Cortex of kidney (tissue), 1 donor: ENCODE measurements at places on chromosomes 16 and 17.

GRCh38 chr16:48541108-48541786, 68.7 kb downstream of the N4BP1 start:
- no peak for DNase-seq

GRCh38 chr16:70589998-70590471, 56.3 kb upstream of the IL34 start:
- DNase-seq = no peak

DNA sequence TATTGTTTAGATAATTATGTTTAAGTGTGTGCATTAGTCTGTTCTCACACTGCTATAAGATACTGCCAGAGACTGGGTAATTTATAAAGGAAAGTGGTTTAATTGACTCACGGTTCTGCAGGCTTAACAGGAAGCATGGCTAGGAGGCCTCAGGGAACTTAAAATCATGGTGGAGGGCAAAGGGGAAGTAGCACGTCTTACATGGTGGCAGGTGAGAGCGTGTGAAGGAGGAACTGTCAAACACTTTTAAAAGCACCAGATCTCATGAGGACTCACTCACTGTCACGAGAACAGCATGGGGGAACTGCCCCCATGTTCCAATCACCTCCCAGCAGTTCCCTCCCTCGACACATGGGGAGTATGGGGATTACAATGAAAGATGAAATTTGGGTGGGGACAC, 203.5 kb upstream of the GOT2 start:
- no peak for DNase-seq

GRCh38 chr16:15967655-15968315, 18.4 kb downstream of the ABCC1 start:
- no peak for DNase-seq

DNA sequence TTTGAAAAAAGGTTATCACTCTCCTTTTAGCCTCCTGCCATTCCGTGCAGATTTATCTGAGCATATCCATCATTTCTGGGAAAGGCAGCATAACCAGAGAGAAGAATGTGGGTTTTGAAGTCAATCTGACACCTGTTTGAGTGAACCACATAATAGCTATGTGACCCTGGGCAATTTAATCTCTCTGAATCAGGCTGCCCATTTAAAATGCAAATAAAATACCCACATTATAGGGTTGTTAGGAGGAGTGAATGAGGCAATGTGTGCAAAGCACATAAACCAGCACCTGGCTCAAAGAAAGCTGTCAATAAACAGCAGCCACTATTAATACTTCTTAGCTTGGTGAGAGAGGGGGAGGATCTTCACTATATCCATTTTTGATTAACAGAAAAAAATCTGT, 88.0 kb downstream of the CACNG1 start:
- no peak for DNase-seq

DNA sequence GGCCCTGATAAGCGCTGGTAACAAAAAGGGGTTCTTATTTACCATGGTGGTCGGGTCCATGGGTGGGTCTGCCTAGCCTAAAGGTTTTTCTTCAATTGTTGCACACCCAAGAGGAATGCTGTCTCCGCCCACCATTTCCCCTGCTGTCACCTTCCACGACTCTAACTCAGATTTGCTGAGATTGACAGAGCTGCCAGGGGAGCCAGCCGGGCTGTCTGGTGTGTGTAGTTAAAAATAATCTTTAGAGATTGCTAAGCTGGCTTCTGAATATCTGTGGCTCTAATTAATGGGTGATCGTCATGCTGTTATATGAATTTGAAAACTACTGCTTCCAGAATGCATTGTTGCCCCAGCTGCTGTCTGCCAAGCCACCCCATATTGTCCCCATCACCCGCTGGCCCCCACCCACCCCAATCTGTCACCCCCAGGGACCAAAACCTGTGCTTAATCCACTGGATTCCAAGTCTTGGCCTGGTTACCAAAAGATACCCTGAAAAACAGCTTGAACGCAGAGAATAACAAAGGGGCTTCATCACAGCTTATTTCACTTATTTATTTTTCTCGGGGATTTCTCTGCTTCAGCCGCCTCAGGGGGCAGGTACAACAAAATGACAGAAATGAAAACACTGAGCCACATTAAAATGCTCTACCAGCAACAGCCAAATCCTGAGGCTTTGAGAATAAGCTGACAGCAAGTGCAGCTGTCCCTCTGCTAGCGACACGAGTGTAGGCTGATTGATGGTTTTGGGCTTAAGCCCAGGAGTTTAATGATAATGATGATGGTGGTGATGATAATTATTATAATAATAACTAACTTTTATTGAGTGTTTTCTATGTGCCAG, 46.1 kb upstream of the NLK start:
- DNase-seq = no peak

- no peak for DNase-seq
Observed at GRCh38 chr17:37674511-37674910, 31.3 kb upstream of the DDX52 start.

DNA sequence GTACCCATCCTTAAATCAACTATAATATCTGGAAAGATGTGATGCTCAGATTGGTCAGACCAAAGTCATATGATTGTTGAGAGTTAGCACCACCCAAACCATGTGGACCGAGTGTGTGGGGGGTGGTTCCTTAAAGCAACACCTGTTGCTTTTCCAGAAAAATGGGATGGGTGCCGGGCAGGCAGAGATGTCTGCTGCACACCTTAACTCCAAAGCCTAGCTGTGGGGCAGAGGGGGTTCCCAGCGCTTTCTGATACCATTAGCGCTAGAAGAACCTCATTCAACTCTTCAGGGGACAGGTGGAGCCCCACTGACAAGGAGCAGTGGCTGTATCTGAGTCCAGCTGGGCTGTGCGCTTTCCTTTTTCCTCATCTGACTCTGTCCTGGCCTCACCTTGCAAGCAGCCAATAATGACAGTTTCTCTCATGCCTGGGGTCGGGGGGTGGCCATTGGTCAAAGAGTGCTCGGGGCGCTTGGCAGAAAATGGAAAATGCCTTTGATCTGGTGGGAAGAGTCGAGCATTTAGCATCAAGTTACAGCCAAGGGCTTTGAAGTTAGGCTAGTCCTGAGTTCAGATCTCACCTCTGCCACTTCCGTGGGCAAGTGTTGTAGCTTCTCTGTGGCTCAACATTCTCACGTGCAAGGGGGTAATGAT, 82.6 kb downstream of the IRX3 start:
- DNase-seq = no peak

- no peak for DNase-seq
Observed at GRCh38 chr17:71527311-71527710, 593.5 kb upstream of the SOX9 start.

- no peak for DNase-seq
Observed at GRCh38 chr16:3042376-3042775, 4.0 kb upstream of the MMP25 start.

DNA sequence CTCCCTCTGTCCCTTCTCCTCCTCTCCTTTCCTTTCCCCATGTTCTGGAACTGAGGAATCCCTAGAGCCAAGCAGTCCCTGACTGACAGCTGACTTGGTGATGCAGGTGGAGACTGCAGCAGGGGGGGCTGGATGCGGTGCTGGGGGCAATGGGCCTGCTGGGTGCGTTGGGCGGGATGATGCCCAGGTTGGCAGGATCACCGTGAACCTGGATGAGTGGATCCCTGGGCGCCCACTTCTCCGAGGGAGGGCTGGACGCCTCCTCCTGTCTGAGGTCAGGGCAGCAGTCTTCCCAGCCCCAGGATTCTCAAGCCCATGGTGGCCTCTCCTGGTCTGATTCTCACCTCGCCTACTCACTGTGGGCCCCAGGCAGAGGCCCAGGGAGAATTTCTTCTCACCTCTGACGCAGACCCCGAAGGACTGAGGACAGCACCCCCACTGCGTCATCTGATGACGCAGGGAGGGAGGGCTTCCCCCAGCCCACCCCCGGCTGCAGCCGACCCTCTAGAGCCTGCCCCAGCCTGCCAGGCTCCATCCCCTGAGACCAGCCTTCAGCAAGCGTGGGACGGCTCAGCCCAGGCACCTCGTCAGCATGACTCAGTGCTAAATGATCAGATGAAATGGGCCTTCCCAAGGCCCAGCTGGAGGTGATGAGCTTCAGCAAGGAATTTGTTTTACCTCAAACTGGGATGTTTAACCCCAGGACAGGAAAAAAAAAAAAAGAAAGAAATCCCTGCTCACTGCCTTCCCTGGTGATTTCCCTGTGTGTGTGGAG, 188.0 kb upstream of the TNRC6C start:
- DNase-seq = no peak

DNA sequence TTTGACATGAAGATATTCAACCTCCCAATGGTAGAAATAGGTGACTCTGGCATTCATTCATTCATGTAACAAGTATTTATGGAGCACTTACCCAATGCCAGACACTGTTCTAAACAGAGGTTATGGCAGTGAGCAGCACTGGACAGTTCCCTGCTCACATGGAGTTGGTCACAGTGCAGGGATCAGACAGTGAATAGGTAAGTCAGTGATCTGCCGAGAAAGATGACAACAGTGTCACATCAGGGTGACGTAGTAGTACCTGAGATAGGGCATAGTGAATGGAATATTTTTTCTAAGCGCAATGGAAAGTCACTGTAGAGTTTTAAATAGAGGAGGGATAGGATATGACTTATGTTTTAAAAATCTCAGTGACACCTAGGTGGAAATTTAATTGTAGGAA, 791.4 kb upstream of the RBFOX1 start:
- DNase-seq = no peak

DNA sequence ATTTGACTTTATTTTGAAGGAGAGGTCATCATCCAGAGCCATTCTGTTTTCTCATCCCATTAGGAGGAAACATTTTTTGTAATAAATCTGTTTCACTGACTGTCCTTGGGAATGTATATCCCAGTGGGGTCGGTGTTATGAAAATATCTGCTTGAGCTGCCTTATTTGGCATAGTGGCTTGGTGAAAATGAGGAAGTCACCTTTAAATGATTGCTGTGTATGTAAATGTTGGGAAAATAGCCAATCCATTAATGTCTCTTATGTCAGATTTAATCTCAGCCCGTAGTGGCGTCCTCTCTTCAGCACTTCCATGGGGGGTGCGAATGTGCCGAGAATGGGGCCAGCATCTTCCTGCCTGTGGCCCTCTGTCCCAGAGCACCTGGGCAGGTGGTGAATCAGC, 57.6 kb downstream of the BANP start:
- no peak for DNase-seq

GRCh38 chr16:3468501-3468900, 25.0 kb downstream of the NAA60 start:
- no peak for DNase-seq

DNA sequence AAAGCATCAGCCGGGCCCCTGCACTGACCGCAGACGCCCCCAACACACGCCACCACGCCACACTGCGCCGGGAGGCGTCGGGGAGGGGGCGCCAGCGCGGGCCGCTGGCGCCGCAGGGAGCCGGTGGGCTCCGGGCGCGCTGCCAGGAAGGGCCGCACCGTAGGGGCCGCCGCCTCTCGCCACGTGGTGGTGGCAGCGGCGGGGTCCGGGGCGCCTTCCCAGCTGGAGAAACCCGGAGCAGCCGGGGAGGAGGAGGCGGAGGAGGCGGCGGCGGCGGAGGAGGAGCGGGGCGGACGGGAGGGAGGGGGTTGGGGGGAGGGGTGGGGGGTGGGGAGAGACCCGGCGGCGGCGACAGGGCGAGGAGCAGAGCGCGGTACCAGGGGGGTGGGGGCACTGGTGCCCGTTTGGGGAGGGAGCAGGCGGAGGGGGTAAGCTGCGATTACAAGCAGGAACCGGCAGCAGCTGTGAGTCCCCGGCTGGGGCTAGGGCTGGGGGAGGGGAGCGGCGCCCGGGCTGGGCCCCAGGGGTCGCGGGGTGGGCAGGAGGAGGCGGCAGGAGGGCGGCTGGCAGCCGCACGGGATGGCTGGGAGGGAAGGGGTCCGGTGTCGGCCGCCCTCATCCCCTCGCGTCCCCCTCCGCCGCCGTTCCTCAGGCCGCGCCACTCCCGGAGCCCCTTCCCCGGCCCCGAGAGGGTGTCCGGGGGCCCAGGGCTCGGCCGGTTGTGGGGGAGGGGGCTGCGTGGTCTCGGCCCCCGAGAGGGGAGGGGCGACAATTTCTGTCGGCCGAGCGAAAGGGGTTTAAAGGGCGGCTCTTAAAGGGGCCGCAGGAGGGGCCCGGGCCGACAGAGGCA, at the start of gene TBKBP1:
Gene TBKBP1, plus strand, starts transcription at position 431 of the 850 bp plus-strand sequence. CDS start 1,952 bp downstream, outside the sequence.
- no peak for DNase-seq

DNA sequence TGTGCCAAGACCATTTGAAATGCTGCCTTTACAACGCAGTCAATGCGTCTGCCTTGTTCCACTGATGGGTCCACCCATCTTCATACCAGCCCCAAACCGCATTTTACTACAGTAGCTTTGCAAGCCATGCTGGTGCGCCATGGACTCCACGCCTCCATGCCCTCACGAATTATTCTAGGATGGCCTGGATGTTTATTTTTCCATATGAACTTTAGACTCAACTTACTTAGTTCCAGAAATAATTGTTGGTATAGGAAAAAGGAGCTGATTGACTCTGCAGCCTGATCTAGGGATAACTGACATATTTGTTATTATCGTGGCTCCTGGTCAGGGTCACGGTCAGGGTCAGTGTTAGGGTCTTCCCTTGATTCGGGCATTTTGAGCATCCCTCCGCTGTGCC, 70.0 kb upstream of the ZNF469 start:
- DNase-seq = no peak

DNA sequence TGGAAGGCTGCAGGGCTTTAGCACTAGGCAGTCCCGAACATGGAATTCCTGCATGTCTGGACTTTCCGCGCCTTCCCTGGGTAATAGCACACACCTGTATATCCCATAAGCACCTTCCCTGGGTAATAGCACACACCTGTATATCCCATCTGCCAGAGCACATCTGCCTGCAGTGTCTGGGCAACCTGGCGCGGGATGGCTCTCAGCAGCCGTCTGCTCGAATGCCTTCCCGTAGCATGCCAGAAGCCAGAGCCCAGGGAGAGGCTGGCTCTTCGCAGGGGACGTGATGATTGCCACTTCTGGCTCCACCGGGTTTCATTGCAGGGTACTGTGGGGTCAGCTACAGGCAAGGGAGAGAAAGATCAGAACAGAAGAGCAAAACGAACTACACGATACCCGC, 21.3 kb downstream of the MBTPS1 start:
- no peak for DNase-seq

GRCh38 chr17:10032118-10032852, 127.2 kb upstream of the RCVRN start:
- DNase-seq = no peak

- no peak for DNase-seq
Observed at GRCh38 chr17:62703776-62704380, 76.4 kb downstream of the MRC2 start.

DNA sequence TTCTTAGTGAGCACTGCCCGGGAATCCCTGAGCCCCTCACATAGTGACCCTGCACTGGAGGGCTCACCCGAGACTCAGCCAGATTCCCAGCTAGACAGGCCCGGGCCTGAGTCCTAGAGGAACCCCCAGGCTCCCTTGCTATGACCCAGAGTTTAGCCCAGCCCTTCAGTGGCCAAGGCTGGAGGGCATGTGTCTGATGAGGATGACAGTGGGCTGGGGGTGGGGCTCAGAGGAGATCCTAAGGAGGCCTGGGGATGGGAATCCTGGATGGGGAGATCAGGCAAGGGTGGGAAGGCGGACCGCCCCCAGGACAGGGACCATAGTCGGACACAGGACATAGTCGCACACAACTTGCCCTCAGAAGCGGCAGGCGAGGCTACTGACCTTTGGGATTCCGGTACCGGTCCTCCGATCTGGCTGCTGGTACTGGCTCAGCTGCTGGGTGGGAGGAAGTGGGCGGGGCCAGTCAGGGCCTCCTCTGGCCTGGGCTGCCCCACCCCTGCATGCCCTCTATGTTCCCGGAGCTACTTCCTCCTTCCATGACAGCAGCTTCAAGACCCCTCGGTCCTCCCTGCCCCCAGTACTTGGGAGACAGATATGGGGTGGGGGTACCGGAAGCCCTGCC, 1.1 kb downstream of the CD79B start:
- DNase-seq = no peak

- DNase-seq = no peak
Observed at GRCh38 chr17:45958307-45958706, 40.7 kb upstream of the STH start.
